ENCODE measurements at places on chromosomes 4 and X.

- DNase-seq: no peak
Measured at GRCh38 chr4:147610686-147611085, 6.5 kb upstream of the TMEM184C start.

GRCh38 chr4:108010167-108010566 lies 20.5 kb downstream of the HADH start:
- DNase-seq: no peak

DNA sequence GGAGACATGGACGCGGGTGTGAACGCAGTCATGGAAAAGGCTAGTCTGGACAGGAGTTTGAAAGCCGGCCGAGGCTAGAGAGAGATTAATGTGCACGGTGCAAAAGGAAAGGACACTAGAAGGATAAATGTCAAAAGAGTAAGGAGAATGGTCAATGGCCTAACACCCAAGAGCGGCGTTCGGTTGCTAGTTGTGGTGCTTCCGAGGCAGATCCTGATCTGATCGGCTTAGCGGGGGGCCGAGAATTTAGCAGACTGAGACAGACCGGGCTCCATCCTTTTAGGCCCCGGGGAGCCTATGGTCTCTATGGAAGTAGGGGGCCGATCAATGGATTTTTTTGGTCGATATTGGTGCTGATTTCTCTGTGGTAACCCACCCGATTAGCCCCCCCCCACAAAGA lies 6.9 kb downstream of the GAGE10 start:
- no peak for DNase-seq

- no peak for DNase-seq
Measured at GRCh38 chr4:176185051-176185450, 10.3 kb downstream of the SPATA4 start.

DNA sequence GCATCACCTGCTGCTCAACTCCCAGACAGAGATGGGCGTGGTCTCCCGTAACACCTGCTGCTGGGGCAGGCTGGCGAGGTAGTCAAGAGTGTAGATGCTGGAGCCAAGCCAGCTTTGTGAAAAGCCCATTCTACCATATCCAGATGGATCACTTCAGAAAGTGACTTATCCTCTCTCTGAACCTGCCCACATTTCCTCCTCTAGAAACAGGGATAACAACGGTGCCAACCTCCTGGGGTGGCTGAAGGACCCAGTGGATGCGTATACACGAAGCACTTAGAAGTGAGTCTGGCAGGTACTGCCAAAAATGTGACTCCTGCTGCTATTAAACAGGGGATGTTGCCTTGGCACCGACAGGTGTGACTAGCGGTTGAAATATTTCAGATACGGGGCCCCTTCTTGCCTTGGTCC lies 95.8 kb downstream of the SORBS2 start:
- DNase-seq: no peak

DNA sequence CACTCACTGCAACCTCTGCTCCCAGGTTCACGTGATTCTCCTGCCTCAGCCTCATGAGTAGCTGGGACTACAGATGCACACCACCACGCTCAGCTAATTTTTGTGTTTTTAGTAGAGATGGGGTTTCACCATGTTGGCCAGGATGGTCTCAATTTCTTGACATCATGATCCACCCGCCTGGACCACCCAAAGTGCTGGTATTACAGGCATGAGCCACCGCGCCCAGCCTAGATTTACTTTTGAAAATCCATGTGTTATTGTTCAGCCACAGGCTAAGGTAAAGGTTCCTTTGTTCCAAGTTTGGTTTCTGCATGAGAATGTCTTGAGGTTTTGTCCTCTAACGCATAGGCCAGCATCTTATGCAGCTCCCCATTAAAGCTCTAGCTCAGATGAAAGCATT lies 371.6 kb downstream of the DMD start:
- no peak for DNase-seq

GRCh38 chr4:14177987-14178386 lies 550.5 kb upstream of the BOD1L1 start:
- DNase-seq: no peak

GRCh38 chr4:20641976-20642375 lies 58.3 kb upstream of the PACRGL start:
- no peak for DNase-seq

DNA sequence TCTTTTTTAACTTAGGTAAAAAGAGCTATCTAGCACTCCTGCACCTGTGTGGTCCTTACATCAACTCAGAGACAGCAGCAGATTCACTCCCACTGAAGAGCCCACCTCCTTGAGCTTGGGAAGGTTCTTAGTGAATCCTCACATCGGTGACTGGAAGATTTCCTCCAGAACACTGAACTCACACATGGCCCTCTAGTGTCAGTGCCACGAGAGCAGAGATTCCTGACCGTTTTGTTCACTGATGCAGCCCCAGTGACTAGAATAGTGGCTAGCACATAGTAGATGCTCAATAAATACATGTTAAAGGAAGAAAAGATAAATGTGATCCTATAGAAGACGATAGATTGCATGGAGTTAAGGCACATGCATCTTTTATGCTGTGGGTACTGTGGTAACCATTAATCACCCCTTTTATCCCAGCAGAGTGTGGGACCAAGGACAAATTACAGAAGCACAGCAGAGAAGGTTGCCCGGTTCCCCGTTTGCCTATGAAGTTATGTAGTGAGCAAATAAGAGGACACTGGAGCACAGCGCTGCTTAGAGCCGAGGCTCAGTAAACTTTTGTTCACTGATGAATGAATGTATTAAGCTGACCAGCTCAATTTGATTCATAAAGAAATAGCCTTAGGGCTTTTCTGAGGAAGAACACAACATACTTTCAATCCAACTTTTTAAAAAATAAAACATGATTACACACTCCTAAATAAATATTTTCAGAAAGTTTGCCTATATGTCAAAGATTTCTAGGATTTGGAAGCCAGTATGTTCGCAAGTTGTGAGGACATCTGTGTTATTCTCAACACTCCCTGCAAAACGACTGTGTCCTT lies 8.7 kb downstream of the GASK1B start:
- no peak for DNase-seq

DNA sequence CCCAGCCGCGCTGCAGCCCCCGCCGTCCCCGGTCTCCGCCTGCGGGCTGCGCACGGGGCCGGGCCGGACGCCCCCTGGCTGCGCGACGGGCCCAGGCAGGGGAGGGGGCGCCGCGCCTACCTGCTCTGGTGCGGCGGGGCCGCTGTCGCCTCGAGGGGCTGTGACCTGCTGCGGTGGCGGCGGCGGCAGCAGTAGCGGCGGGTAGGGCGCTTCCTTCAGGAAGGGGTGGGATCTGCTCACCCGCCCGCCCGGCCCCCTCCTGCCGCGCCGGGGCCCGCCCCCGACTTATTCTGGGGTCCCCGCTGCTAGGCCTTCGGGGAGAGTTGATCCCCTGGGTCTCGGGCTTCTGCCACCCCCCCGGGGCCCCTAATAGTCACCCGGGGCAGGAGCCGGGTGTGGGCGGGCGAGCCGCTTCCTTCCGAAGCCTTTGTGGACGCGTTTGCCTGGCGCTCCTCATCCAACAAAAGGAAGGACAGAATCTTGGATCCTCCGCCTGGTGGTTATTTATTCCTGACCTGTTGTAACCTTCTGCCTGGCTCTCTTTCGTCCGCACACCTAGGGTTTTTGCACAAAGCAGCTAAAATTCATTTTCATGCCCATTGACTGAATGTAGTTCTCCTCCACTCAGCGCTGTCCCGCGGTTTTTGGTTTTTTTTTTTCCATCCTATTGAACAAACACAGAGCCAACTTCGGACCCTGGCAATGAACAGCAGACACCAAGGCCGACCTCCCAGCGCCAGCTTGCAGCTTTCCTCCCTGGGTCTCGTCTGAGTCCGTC lies at the start of gene TMEM150C:
TMEM150C (minus strand) TSS at position 203 of the 778 bp plus-strand sequence. CDS start 57,331 bp downstream, outside the sequence.
- peak; percentile 4 for DNase-seq

DNA sequence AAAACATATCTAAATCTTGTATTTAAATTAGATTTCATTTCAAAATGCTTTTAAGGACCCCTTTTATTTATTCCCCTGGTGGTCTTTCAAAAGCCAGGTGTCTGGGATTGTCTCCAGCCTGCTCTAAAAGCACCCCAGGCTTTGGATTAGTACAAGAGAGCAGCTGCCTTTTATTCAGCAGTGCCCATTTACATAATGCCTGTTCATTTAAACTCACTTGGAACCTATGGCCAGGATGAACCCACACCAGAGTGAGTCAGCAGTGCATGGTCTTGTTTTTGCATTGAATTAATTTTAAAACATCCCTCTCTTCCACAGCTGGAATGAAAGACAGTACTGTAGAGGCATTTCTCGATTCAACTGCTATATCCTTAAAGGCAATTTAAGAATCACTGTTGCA lies 64.1 kb upstream of the TENM3 start:
- DNase-seq: no peak
